Stimulated activated CD8-positive, alpha-beta memory T cell treated with anti-CD3 and anti-CD28 coated beads, Interleukin-15, amount 100 ng/mL, for 48 hours (primary cell): ENCODE measurements at places on chromosomes 5 and 9.

DNA sequence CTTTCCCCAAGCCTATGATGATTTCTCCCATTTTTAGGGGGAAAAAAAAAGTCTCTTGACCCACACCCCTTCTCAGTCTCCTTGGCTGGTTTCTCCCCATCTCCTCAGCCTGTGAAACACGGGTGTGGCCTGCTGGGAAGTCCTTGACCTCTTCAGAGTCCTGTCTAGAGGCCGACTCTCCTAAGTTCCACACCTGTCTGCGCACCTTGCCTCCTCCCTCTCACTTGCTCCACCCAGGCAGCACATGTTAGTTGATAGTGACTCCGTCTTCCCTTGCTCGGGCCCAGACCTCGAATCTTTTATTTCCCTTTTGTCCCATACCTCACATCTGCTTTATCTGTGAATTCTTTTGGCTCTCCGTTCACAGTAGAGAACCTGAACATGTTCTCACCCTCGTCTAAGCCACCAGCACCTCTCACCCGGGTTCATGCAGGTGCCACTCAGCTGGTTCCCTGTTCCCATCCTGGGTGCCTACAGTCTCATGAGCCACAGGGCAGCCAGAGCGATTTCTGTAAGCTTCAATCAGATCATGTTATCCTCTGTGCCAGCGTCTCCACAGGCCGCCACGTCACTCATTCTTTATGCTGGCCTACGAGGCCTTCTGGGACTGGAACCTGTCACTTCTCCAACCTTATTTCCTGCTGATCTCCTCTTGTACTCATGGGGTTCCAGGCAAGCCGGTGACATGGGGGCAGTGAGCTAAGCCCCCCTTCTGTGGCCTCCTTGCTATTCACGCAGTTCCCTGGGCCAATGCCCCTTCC is 51.7 kb upstream of the LRRTM2 start:
- DNase-seq: no peak

DNA sequence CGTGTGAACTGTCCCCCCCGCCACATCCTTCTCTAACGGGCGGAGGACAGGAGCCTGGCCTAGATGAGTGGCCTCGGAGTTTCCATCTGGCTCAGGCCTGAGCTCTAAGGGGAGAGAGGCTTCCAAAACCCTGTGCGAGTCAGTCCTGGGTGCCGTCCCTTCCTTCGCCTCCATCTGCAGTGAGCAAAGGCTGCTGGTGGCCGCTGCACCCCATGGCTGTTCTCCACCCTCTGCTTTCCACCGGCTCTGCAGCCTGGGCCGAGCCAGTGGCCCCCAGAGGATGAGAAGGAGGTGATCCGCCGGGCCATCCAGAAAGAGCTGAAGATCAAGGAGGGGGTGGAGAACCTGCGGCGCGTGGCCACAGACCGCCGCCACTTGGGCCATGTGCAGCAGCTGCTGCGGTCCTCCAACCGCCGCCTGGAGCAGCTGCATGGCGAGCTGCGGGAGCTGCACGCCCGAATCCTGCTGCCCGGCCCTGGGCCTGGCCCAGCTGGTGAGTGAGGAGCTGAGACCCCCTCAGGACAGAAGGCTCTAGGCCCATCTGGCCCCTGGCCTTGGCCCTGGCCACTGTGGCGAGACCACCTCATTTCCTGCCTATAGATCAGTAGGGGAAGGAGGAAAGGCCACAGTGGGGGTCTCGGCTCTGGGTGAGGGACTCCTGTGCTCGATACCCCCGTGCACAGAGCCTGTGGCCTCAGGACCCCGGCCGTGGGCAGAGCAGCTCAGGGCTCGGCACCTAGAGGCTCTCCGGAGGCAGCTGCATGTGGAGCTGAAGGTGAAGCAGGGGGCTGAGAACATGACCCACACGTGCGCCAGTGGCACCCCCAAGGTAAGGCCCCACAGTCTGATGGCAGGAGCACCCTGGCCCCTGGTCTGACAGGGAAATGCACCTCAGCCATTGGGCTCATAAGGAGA is 3.0 kb downstream of the PKN3 start:
- no peak for DNase-seq

- DNase-seq: no peak
Measured at GRCh38 chr9:137236936-137237421, 4.1 kb upstream of the TUBB4B start.

- DNase-seq: no peak
Measured at GRCh38 chr9:99039505-99040182, 65.3 kb upstream of the TGFBR1 start.

GRCh38 chr9:37668116-37668601 is 17.4 kb downstream of the FRMPD1 start:
- no peak for DNase-seq
